ENCODE measurements at places on chromosomes 5 and 9.

GRCh38 chr9:123251741-123252140 lies 16.6 kb downstream of the STRBP start:
- DNase-seq, result no peak
- no peaks in the 10 kb centered on the region for H3K36me3 ChIP-seq
- no peaks in the 10 kb centered on the region for H3K27me3 ChIP-seq
- no peak overlapping the region for H3K4me3 ChIP-seq
- no peaks in the 10 kb centered on the region for H3K4me1 ChIP-seq

DNA sequence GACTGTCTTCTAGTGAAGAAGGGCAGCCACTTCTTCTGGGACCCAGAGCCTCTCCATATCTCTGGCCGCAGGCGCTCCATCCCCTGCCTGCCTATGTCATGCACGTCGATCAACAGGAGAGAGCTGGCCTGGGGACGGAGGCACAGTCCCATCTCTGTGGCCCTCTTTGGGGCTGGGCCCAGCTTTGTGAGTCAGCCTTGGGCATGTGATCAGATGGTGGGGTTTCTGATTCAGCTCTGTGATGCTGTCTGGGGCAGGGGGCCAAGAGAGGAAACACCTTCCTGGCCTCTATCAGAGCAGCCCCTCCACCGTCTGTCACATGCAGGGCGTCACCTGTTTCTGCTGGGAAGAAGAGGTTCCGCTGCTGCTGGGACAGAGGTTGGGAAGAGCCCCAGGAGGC lies 72.6 kb downstream of the MVB12B start:
- H3K4me1 ChIP-seq, result no peaks in the 10 kb centered on the region
- no peaks in the 10 kb centered on the region for H3K27me3 ChIP-seq
- no peaks in the 10 kb centered on the region for H3K36me3 ChIP-seq
- H3K4me3 ChIP-seq, result no peak overlapping the region
- DNase-seq, result no peak

- H3K27me3 ChIP-seq, result no peaks in the 10 kb centered on the region
- no peak overlapping the region for H3K27ac ChIP-seq
- H3K4me3 ChIP-seq, result no peak overlapping the region
- H3K4me1 ChIP-seq, result no peaks in the 10 kb centered on the region
- DNase-seq, result no peak
These were observed 520.1 kb downstream of the CHSY3 start for GRCh38 chr5:130424341-130424740.

DNA sequence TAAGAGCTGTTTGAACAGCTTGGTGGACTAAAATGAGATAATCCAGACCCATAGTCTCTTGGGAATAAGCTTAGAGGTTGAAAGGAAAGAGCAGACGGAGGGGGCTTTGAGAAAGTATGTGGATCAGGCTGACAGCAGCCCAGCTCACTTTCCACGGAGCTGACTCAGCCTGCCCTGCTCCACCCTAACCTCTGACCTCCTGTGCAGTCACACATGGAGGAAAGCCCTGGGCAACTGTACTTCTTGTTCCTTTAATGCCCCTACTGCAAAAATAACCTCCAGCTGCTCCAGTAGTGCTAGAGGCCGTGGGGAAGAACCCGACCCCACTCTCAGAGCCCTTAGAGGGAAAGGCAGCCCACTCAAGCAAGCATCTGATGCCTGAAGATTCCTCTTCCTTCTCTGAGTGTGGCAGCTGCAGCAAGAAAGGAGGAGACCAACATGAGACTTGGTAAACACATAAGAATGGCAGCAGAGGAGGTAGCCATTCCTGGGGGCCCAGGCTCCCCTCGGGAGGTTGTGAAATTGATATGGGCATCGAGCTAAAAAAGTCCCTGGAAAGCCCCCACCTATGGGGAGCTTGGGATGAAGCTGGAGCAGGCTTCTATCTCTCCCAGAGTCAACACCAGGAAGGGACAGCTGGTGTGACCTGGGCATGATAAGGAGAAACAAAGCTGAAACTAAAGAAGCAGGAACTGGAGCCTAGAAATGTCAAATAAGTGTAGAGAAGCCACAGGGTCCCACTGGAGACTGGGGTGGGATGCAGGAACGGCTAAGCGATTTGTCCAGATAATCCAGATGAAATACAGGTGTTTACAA lies 204.3 kb downstream of the PIK3R1 start:
- peaks cover 27% of the 10 kb centered on the region for H3K4me1 ChIP-seq
- no peaks in the 10 kb centered on the region for H3K27me3 ChIP-seq
- peak overlapping the region; percentile 2 for H3K27ac ChIP-seq
- no peaks in the 10 kb centered on the region for H3K36me3 ChIP-seq

- H3K4me3 ChIP-seq, result no peak overlapping the region
- no peak for DNase-seq
- H3K27ac ChIP-seq, result no peak overlapping the region
- H3K36me3 ChIP-seq, result no peaks in the 10 kb centered on the region
These were observed 24.2 kb upstream of the SIL1 start for GRCh38 chr5:139222346-139222745.

DNA sequence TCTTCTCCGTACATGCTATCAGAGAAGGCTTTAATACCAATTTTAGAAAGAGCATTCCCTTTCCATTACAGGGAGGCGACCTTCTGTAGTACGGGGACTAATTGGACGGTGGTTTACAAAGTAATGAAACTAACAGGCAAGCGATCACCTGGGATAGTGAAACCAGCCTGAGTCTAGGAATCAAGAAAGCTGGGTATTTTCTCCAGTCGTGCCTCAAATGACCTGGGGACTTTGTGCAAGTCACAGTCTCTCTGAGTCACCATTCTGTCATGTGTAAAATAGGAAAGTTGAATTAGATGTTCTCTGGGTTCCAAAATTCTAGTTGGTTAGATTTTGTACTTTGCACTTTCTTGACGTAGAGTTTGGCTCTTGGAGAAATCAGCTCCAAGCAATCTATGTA lies 22.7 kb upstream of the SSBP2 start:
- no peak overlapping the region for H3K4me3 ChIP-seq
- no peak for DNase-seq
- H3K27ac ChIP-seq, result peak overlapping the region; percentile 64

Measured in testis (tissue), 5 donors.